ENCODE measurements at places on chromosomes 6 and 20. TPM values are rescaled to one million over a fixed set of nuclear protein-coding genes. Genes with fewer than 3 reads are reported as not detected.

Gene SOBP
- 16.4 TPM for polyA plus RNA-seq

Gene TUBB2B
- polyA plus RNA-seq: 3,711 TPM

Gene PGC
- not detected for polyA plus RNA-seq

Gene MYCT1
- polyA plus RNA-seq: not detected

Gene C20orf144
- polyA plus RNA-seq: not detected

Gene PXMP4
- polyA plus RNA-seq: 3.1 TPM

Gene PHACTR1
- polyA plus RNA-seq: 4.8 TPM

Gene BFSP1
- 1.3 TPM for polyA plus RNA-seq

Gene DST
- 134 TPM for polyA plus RNA-seq

Gene TGM3
- polyA plus RNA-seq: 0.10 TPM

Gene NUDT3
- 87.5 TPM for polyA plus RNA-seq

Gene C6orf118
- 5.2 TPM for polyA plus RNA-seq

Gene IBTK
- 53.6 TPM for polyA plus RNA-seq

Gene BPIFB2
- polyA plus RNA-seq: not detected

Gene SIRPG
- polyA plus RNA-seq: not detected

Gene COL12A1
- 0.63 TPM for polyA plus RNA-seq

Gene CFAP61
- 0.42 TPM for polyA plus RNA-seq

Gene NKX2-2
- polyA plus RNA-seq: not detected

Gene RPS21
- polyA plus RNA-seq: 1,158 TPM

Gene RGL2
- polyA plus RNA-seq: 120 TPM

Gene HLA-DMB
- 4.5 TPM for polyA plus RNA-seq

Gene LAMA2
- 0.12 TPM for polyA plus RNA-seq

Gene IL17F
- not detected for polyA plus RNA-seq

Gene CSNK2B
- polyA plus RNA-seq: 135 TPM

Gene BTN1A1
- not detected for polyA plus RNA-seq

Gene PPIL6
- polyA plus RNA-seq: 11.8 TPM

Gene MMP24
- 68.9 TPM for polyA plus RNA-seq

Gene GGTLC1
- polyA plus RNA-seq: not detected

Gene ADGRF5
- not detected for polyA plus RNA-seq

Gene SLC17A2
- polyA plus RNA-seq: not detected

Gene TCF21
- not detected for polyA plus RNA-seq

Gene ALDH8A1
- polyA plus RNA-seq: 6.9 TPM

Gene RAD21L1
- not detected for polyA plus RNA-seq

Gene ROS1
- not detected for polyA plus RNA-seq

Gene MAFB
- polyA plus RNA-seq: 5.6 TPM

Gene UBE3D
- polyA plus RNA-seq: 13.7 TPM

Gene LATS1
- polyA plus RNA-seq: 12.8 TPM

Gene JARID2
- 25.0 TPM for polyA plus RNA-seq

Gene HCRTR2
- polyA plus RNA-seq: 7.5 TPM
